GM23248 (cell line): ENCODE measurements at places on chromosomes 7 and 10.

GRCh38 chr10:103049237-103049636, 131.1 kb downstream of the CNNM2 start:
- H3K4me1 ChIP-seq, result peaks cover 18% of the 10 kb centered on the region
- H3K27ac ChIP-seq, result no peak overlapping the region
- no peak for DNase-seq

DNA sequence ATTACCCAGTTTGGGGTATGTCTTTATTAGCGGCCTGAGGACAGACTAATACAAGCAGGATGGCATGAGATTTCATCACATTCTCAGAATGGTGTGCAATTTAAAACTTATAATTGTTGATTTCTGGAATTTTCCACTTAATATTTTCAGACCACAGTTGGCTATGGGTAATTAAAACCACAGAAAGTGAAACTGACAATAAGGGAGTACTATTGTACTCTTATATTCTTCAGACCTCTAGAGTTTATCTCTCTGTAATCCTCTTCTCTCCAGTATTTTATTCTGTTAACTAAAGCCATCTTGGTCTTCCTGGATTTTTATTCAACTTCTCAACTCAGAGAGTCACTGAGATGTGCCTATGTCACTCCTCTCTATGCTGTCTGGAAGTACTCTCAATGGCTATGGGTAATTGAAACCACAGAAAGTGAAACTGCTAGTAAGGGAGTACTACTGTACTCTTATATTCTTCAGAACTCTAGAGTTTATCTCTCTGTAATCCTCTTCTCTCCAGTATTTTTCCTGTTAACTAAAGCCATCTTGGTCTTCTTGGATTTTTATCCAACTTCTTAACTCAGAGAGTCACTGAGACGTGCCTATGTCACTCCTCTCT, 118.3 kb downstream of the PPP1R17 start:
- no peaks in the 10 kb centered on the region for H3K36me3 ChIP-seq
- H3K27me3 ChIP-seq, result no peaks in the 10 kb centered on the region

DNA sequence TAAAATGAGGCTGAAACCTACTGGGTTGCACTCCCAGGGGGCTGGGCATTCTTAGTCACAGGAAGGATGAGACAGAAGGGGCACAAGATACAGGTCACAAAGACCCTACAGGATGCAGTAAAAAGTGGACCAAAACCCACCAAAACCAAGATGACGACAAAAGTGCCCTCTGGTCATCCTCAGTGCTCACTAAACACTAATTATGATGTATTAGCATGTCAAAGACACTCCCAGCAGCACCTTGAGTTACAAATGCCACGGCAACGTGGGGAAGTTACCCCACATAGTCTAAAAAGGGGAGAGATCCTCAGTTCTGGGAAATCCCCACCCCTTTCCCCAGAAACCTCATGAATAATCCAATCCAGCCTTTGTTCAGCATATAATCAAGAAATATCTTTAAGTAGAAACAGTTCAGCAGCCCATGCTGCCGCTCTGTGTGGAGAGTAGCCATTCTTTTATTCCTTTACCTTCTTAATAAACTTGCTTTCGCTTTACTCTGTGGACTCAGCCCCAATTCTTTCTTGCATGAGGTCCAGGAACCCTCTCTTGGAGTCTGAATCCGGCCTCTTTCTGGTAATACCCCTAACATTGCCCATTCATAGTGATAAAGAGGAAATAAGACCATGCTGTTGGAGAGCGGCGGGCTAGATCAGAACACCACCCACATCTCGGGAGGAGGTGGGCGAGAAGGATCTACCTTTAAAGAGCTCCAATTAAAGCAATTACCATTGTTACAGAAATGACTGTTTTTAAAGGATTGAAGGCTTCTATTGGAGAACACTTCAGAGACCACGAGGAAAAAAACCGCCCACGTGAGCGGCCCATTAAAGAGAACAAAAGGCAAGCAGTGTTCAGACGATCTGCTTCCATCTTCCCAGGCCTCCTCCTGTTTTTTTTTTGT, 170.9 kb downstream of the USP6NL start:
- no peak for DNase-seq
- no peaks in the 10 kb centered on the region for H3K27me3 ChIP-seq
- no peaks in the 10 kb centered on the region for H3K4me1 ChIP-seq
- no peak overlapping the region for H3K27ac ChIP-seq

DNA sequence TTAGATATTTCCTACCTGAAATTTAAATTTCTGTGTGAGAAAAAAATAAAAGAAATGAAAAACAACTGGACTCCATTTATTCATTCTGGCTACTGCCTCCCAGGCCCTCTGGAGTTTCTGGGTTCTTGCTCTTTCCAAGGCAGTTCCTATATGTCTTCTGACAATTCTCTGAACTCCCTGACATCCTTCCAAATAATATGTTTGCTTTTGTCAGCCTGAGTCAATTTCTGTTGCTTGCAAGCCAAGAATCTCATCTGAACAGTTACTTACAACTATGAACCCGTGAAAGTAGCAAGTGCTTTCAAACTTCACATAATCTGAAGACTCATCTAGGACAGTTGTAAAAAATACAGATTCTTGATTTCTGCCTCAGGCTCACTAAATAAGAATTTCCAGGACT, 216.7 kb upstream of the NPVF start:
- H3K4me1 ChIP-seq, result no peaks in the 10 kb centered on the region
- no peak overlapping the region for H3K27ac ChIP-seq
- H3K4me3 ChIP-seq, result no peak overlapping the region
- no peaks in the 10 kb centered on the region for H3K36me3 ChIP-seq

- 0 out of 2 replicates have a peak, but pooled peaks cover 3% of the 10 kb centered on the region for H3K4me1 ChIP-seq
- no peaks in the 10 kb centered on the region for H3K36me3 ChIP-seq
- peaks cover 20% of the 10 kb centered on the region for H3K27me3 ChIP-seq
- H3K4me3 ChIP-seq, result no peak overlapping the region
- H3K27ac ChIP-seq, result no peak overlapping the region
- DNase-seq, result no peak
These were observed 64.3 kb downstream of the PDGFA start for GRCh38 chr7:455110-455928.

GRCh38 chr7:24966802-24967201, 13.2 kb downstream of the OSBPL3 start:
- no peaks in the 10 kb centered on the region for H3K36me3 ChIP-seq
- peaks cover 35% of the 10 kb centered on the region for H3K4me1 ChIP-seq
- DNase-seq, result no peak
- no peak overlapping the region for H3K4me3 ChIP-seq
- H3K27me3 ChIP-seq, result no peaks in the 10 kb centered on the region

GRCh38 chr10:15849316-15849715, 11.0 kb downstream of the MINDY3 start:
- H3K36me3 ChIP-seq, result no peaks in the 10 kb centered on the region
- no peak overlapping the region for H3K4me3 ChIP-seq
- DNase-seq, result no peak
- no peaks in the 10 kb centered on the region for H3K4me1 ChIP-seq

GRCh38 chr10:45514291-45515270, 140.6 kb downstream of the ALOX5 start:
- no peaks in the 10 kb centered on the region for H3K27me3 ChIP-seq
- H3K4me3 ChIP-seq, result no peak overlapping the region
- peaks cover 12% of the 10 kb centered on the region for H3K4me1 ChIP-seq
- peak; percentile 26 for DNase-seq
- no peak overlapping the region for H3K27ac ChIP-seq

GRCh38 chr10:63206997-63207811, 74.1 kb downstream of the NRBF2 start:
- H3K4me1 ChIP-seq, result peaks cover 38% of the 10 kb centered on the region
- H3K4me3 ChIP-seq, result peak overlapping the region; percentile 25
- H3K36me3 ChIP-seq, result peaks cover 33% of the 10 kb centered on the region; the same call in 1 of the 2 replicates
